ENCODE measurements at places on chromosomes 2 and 18.

DNA sequence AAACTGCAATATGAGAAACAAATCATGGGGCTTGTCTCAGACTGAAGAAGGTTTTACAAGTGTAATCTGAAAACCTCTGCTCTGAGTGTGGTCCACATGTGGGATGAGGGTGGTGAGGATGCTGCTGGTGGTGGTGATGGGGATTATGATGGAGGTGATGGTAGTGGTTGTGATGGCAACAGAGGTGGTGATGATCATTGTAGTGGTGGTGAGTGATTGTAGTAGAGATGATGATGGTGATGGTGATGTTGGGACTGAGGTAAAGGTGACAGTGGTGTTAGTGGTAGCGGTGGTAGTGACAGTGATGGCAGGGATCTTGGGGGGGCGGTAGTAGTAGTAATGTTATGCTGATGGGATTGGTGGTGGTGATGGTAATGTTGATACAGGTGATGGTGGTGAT is 217.8 kb downstream of the ANAPC1 start:
- DNase-seq, result no peak

- DNase-seq, result no peak
Observed at GRCh38 chr2:545228-545627, 132.0 kb downstream of the TMEM18 start.

DNA sequence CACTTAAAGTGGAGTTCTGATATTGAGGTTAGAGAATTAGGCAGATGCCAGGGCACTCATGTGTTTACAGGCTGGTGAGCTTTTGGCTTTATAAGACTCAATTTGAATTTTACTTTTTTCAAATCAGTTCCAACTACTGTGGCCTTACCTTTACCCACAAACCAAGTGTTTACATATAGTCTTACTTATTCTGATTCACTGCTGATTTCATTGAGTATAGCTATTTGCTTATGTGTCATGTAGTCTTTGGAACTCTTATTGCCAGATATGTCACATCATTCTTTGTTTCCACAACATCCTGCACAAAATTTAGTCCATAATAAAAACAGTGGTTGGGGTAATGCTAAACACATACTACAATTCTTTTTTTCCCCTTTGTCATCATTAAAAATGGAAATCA is 96.5 kb downstream of the XIRP2 start:
- no peak for DNase-seq

- DNase-seq, result no peak
Observed at GRCh38 chr2:44934038-44934982, 7.2 kb upstream of the SIX3 start.

GRCh38 chr2:10932345-10933151 is 20.8 kb downstream of the KCNF1 start:
- no peak for DNase-seq

GRCh38 chr2:72695676-72696075 is 130.2 kb downstream of the EXOC6B start:
- DNase-seq, result no peak

- no peak for DNase-seq
Observed at GRCh38 chr2:242011167-242011513, 141.6 kb downstream of the RTP5 start.

GRCh38 chr18:31575515-31576257 is 16.0 kb upstream of the TTR start:
- DNase-seq, result no peak

- no peak for DNase-seq
Observed at GRCh38 chr2:132009874-132010521, 151.8 kb downstream of the ANKRD30BL start.

DNA sequence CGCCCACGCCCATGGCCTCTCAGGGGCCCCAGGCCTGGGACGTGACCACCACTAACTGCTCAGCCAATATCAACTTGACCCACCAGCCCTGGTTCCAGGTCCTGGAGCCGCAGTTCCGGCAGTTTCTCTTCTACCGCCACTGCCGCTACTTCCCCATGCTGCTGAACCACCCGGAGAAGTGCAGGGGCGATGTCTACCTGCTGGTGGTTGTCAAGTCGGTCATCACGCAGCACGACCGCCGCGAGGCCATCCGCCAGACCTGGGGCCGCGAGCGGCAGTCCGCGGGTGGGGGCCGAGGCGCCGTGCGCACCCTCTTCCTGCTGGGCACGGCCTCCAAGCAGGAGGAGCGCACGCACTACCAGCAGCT is 2.4 kb downstream of the B3GNT7 start:
- DNase-seq, result no peak

DNA sequence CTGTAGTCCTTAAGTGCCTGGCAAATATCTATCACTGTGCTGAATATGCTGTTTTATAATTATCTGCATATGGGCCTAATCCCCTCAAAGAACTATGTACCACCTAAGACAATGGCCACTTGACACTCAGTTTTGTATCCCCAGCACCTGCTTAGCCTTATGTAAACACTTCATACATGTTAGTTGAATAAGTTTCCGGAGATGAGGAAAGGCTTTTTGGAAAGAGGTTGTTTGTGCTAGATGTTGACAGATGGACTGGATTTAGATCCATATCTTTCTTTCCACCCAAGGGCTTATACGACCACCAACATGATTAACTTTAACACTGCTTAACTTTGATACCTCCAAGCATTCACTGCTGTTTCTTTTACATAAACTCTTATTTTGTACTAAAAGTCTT is 63.3 kb downstream of the FAM228A start:
- DNase-seq, result no peak

DNA sequence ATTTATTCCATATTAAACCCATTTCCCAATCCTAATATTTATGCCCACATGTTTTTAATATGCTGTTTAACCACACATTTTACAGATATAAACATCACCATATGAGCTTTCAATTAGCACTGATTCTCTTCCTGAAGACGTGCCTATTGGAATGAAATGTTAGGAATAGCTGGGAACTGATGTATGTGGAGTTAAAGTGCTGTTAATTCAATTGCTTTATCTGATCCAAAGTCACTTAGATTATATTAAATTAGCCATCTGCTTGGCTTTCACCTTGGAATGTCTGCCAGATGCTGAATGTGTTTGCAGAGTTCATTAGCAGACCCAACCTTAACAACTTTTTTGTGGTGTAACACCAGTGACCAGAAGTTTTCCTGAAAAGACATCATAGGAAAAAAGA is 942.9 kb upstream of the KLHL29 start:
- no peak for DNase-seq

DNA sequence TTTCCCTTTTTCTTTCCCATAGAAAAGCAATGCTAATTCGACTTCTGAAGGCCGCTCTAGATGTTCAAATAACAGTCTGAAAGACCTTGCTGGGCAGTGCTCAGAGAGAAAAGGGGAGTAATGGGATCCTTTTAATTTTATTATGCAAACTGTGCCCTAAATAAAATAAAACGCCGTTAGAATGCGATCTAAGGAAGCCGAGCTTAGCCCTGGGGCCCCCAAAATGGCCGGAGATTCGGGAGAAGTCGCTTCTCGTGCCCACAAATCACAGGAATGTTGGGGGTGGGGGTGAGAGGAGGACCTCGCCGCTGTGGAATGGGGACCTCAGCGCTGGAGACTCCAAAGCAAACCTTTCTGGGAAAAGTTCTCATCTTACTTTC is 8.4 kb upstream of the POU3F3 start:
- DNase-seq, result no peak

Data from cortex of kidney (tissue), 1 donor.